OCI-LY7 (cell line): ENCODE measurements at places on chromosomes 7 and 10. TPM values are rescaled to one million over a fixed set of nuclear protein-coding genes. Genes with fewer than 3 reads are reported as not detected.
A peak's percentile ranks its signal among the peaks of the same experiment; 100 is the strongest.

- DNase-seq: no peak
Measured at GRCh38 chr7:129782818-129783583, 169.8 kb downstream of the UBE2H start.

DNA sequence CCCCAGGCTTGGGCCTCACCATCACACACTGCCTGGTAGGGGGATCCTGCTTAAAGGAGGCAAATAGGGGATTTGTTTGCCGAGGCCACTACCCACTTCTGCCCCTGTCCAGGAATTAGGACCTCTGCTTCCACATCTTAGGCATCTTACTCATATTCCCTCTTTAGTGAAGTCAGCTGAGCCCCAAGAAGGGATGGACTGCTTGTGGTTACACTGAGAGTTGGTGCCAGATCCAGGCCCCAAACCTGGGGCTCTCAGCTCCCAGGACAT is 1.6 kb upstream of the GPRIN2 start:
- no peak for DNase-seq

- DNase-seq: no peak
Measured at GRCh38 chr7:141073173-141073640, 657 bp upstream of the TMEM178B start.

- DNase-seq: no peak
Measured at GRCh38 chr7:44348851-44349781, 23.7 kb upstream of the CAMK2B start.

DNA sequence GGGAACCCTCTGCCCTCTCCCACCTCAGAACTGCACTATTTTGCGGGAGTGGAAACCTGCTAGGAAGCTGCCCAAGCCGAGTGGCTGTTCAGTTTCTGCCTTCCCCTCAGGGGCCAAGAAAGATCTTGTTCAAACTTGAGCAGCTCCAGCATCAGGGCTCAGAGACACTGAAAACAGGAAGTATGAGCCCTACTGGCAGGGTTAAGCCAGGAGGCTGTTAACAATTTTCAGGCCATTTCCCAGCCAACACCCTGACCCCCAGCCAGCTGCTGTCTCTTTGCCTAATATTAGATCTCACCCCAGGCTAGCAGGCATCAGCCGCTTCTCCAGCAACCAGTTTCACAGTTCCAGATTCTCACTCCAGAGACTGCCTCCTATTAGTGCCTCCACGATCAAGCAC is 9.2 kb downstream of the PLAU start:
- peak; percentile 86 for DNase-seq

Gene MGAM2
- total RNA-seq: not detected in 2 replicates

Gene NKX1-2
- total RNA-seq: not detected in 2 replicates

GRCh38 chr7:19145434-19146115 is 354 bp upstream of the FERD3L start:
- DNase-seq: no peak

DNA sequence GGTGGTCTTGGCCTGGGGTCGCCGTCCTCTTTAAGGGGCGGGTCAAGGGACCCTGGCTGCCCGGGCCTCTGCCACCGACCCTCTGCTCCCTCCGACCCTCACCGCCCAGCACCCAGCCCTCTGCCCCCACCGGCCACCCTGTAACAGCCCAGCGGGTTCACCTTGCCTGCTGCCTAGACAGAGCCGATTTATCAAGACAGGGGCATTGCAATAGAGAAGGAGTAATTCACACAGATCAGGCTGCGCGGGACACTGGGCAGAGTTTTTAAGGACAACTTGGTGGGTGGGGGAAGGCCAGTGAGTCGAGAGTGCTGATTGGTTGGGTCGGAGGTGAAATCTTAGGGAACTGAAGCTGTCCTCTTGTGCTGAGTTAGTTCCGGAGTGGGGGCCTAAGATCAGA is 779 bp upstream of the ADCK2 start:
- DNase-seq: no peak

- peak; percentile 71 for DNase-seq
Measured at GRCh38 chr10:102652170-102652916, 8.1 kb downstream of the TRIM8 start.

DNA sequence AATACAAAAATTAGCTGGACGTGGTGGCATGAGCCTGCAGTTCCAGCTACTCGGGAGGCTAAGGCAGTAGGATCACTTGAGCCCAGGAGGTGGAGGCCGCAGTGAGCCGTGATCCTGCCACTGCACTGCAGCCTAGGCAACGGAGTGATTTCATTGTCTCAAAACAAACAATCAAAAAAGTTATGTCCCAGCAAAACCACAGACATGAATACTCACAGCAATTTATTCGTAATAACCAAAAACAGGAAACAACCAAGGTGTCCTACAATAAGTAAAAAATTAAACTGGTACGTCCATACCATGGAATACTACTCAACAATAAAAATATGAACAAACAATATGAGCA is 11.6 kb upstream of the CYTH3 start:
- DNase-seq: no peak

Gene GPR158
- total RNA-seq: not detected in 2 replicates

DNA sequence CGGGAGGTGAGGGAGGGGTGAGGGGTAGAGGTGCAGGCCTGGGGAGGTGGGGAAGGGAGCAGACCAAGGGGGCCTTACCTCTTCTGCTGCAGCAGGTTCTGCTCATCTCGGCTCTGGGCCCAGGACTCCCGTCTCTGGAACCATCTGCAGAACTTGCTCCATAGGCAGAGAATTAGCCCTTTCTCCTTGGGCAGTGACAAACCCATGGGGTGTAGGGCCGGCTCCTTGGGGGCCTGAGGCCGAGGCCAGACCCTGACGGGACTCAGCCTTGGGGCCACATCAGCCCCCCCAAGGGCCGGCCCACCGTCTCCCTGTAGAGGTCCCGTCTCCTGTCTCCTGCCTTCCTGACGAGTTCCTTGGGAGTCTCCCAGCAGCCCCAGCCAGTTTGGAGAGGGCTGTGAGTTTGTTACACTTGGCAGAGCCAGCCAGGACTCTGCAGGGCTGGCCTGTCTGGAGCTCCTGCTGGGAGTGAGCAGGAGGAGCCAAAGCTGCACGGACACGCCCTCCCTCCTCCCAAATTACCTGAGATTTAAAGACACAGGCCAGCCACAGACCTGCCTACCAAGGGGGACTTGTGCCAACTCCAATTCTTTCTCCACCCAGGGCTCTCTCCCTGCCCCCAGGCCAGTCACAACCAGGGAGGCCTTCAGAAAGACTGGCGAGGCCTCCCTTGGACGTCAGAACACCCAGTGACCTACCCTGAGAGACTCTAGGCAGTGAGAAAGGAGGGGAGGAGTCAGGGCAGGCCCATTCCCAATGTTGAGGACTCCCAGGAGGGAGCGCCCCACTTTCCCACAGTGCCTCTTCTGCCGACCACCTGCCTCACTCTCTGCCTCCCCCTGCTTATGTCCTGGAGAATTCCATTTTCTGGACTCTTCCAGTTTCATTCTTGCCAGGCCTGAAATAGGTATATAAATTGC is at the start of gene TRPV6:
TRPV6 (minus strand) TSS at position 435 of the 920 bp plus-strand sequence.
- no peak for DNase-seq

Gene STEAP4
- not detected in 2 replicates for total RNA-seq

- no peak for DNase-seq
Measured at GRCh38 chr7:131603932-131604331, 47.5 kb upstream of the PODXL start.

GRCh38 chr7:149869867-149870266 is 3.9 kb upstream of the ATP6V0E2 start:
- DNase-seq: no peak

DNA sequence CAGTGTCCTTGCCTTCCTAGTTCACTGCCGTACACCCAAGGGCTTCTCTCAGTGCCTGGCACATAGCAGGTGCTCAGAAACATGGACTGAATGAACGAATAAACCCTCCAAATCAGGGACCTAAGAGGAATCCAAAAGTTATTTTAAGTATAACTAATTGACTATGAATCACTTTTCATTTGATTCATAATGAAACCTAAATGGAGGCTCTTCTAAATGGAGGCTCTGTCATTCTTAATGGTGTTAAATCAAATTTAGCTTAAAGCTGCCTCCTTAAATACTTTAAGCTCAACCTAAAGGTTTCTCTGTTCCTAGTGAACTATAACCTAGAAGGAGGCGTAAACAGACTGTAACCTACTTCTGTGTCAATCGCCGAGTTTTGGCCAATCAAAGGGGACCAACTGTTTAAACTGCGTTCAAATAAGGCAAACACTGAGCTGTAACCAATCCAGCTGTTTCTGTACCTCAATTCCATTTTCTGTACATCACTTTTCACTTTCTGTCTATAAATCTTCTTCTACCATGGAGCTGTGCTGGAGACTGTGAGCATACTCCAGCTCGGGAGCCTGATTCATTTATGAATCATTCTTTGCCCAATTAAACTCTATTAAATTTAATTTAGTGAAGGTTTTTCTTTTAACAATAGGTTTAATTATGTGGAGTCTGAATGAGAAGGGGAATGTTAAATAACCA is 11.0 kb downstream of the PYROXD2 start:
- DNase-seq: no peak

- peak; percentile 61 for DNase-seq
Measured at GRCh38 chr10:102744374-102745051, 765 bp downstream of the WBP1L start.
